Fibroblast of lung (primary cell): ENCODE measurements at places on chromosomes 7 and 10.

GRCh38 chr7:123798532-123799188 lies 46.3 kb upstream of the HYAL4 start:
- DNase-seq = peak; percentile 3

GRCh38 chr10:77516575-77516974 lies 121.0 kb downstream of the KCNMA1 start:
- DNase-seq = no peak

GRCh38 chr7:29795696-29796580 lies 10.4 kb upstream of the WIPF3 start:
- DNase-seq = no peak

DNA sequence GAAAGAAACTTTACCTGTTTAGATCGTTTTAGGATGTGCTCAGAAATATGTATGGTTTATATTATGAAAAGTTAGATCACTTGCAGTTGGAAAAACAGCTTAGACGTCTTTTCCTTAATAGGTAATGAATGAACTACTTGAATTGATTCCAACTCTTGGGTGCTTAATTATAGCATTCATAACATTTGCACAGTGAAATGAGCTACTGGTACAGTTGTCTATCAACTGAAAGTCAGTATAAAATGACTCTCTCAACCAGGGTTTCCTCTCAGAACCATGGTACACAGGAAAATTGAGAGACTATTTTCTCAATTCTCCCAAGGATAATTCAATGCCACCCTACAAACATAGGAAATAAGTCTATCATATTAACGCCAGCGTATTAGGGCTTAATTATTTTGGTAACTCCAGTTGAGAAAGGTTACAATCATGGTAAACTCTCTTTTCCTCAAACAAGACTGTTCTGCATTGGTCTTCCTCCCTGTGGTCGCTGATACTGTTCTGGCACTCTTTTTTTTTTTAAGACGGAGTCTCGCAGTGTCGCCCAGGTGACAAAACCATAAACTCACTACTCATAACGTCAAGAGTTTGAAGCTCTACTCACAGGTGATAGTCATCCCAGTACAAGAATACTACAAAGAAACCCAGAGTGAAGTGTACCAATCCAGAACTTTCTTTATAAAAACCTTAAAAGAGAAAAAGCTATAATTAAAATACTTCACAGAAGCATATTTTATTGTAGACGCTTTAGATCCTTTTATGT lies 2.0 kb downstream of the ANLN start:
- DNase-seq = no peak

- DNase-seq = peak; percentile 84
Observed at GRCh38 chr7:148987010-148987750, 41.1 kb downstream of the PDIA4 start.

DNA sequence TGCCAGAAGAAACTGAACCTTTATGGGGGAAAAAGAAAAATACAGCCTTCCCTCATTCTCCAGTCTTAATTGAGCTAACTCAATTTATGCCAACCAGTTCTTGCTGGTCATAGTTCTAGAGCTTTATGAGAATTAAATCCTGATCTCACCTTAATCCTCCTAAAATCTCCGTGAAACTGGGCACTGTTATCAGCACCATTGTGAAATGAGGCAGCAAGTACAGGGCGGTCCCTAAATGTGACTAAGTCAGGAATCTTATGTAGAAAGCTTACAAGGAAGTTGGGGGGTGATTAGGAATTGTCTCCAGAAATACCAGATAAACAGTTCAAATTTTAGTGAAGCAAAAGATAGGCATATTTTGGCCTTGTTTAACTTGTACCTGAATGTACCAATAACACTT lies 10.7 kb upstream of the INSYN2A start:
- DNase-seq = no peak

- DNase-seq = no peak
Observed at GRCh38 chr7:14275356-14275755, 285.9 kb upstream of the ETV1 start.
